ENCODE measurements at places on chromosomes 16 and 17. TPM values are rescaled to one million over a fixed set of nuclear protein-coding genes. Genes with fewer than 3 reads are reported as not detected.

- no peak for DNase-seq
Measured at GRCh38 chr16:83393196-83393981, 414.4 kb upstream of the HSBP1 start.

DNA sequence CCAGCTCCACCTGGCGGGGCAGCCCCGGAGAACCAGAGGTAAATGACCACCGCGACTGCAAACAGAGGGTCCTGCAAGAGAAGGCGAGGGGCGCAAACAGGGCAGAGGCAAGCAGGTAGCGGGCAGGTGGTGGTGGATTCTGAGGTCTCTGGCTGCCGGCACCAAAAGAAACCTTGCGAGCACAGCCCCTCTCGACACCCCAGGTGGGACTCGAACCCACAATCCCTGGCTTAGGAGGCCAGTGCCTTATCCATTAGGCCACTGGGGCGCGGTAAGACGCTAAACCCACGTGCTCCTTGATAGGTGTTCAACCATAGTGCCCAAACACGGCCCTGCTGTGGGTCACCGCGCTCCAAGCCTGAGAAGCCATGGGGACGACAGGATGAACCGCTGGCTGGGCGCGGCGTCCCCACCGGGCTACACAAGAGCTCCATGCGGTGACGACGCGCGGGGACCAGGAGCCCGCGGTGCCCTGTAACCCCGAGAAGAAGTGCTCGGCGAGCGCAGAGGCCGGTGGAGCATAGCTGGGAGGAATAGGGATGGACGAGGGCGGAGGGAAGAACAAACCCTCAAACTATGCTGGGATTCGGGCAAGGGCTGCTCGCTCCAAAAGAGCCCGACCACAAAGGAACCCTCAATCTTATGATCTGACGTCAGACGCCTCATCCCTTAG is 12.4 kb downstream of the ATP5PD start:
- no peak for DNase-seq

CES3 gene
- polyA plus RNA-seq = 0.07 TPM

PLEKHG4 gene
- 25.2 TPM for polyA plus RNA-seq

MRPL27 gene
- polyA plus RNA-seq = 142 TPM

QPRT gene
- 4.7 TPM for polyA plus RNA-seq

CA5A gene
- not detected for polyA plus RNA-seq
